ENCODE measurements at places on chromosomes 2 and 18.
A peak's percentile ranks its signal among the peaks of the same experiment; 100 is the strongest.

GRCh38 chr2:7849027-7849426, 832.8 kb upstream of the ID2 start:
- DNase-seq, result no peak

GRCh38 chr2:239259603-239260298, 141.1 kb downstream of the HDAC4 start:
- no peak for DNase-seq

- DNase-seq, result no peak
These were observed 44.3 kb upstream of the ZDBF2 start for GRCh38 chr2:206230060-206230762.

DNA sequence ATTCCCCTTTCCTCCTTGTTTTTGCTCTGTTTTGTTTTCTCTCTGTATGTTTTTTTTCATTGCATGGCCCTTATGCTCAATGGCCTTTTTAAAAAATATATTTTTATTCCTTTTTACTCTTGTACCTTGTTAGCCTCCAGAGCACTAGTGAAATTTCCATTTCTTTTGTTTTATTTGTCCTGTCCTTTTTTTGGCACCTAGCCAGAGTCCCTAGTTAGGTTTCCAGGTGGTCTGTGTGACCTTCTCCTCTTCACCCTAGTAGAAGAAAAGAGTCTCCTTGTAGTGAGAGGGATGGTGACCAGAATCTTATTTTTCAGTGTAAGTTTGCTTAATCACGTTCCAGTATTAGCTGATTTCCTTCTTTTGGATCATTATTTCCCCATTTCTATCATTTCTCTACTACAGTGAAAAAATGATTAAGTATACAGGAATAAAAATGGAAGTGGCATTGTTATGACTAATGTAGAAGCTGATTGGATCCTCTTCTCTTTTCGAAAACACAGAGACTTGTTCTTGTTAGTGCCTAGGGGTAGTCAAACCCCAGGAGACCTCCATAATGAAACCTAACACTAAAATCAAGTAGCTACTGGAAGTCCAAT, 65.9 kb downstream of the NBEAL1 start:
- no peak for DNase-seq

GRCh38 chr18:79510046-79510685, 114.4 kb downstream of the NFATC1 start:
- no peak for DNase-seq

GRCh38 chr2:217551252-217551899, 451.4 kb downstream of the TNS1 start:
- no peak for DNase-seq

DNA sequence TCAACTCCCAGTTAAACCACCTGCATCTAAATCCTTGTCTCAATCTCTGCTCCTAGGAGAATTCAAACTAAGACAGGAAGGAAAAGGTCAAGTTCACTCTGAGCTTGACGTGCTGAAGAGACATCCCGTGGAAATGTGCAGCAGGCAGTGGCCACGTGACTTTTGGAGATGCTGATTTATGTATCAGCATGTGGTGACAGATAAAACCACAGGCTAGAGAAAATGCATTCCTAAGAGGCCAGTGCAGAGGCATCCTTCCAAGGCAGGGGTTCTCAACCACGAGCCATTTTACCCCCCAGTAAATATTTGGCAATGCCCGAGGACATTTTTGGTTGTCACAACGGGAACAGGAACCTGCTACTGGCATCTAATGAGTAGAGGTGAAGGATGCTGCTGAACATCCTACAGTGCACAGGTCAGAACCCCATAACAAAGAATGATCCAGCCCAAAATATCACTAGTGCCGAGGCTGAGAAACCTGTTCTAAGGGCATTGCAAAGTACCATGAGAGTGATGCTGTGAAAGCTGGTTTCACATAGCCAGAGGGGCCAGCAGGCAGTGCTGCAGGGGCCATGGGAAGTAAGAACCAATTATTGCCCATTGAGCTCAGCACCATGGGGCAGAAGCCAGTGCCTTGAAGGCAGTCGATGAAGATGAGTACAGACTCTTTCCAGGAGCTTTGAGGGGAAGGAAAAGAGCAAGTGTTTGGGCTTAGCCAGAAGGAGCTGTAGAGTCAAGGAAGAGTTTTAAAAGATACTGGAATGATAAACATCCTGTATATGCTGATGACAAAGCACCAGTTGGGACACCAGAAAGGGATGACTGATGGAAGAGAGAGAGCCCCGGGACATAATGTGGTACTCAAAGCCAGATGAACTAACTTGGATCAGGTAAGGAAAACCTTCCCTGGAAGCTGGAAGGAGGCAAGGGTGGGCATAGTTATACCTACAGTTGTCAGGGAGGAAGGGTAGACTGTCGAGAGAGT, 174.6 kb downstream of the HAUS1 start:
- no peak for DNase-seq

DNA sequence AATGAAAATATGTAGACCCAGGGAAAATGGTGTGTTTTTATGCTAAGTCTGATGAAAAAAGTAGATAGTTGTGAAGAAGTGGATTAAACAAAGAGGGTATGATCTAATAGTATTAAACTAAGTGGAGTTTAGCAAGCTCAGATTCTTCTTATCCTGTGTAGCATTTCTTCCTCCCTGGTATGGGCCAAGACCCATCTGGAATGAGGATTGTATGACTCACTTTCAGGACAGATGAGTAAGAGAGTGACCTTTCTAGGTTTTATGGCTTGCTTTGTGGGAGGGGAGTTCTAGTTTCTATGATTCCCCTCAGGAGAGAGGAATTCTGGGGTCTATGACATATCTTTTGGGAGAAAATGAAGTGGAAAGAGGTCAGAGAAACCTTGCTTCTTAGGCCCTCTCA, 550.1 kb downstream of the SPAG16 start:
- no peak for DNase-seq

DNA sequence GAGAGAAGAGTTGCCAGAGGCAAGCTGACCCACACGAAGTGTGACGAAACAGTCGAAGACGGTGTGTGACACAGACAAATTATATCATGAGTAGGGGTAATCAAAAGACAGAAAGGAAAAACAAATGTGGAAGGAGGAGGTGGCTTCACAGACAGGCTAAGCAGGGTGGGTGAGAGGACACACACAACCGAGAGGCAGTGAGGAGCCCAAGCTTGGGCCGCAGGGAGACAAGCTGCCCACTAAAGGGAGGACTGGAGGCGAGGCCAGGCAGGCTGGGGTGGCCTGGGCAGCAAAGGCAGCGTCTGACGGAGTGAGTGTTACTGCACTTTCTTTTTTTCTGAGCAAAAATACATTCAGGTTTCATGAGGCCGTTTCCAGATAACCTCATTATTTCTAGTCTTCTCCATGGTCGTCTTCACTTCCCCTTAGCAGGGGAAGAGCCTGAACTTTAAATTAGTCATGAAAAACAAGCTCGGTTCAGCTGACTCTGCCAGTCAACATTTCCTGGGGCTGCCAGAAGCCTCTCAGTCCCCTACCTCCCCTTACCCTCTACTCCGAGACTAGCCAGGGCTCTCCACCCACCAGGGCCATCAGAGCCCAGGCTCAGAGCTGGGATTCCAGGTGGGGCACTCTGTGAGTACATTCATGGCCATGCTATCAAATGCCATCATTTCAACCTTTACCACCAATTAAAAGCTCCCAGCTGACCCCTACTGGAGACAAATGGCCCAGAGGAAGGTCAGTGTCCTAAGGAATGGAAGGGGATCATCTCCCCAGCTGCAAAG, 13.8 kb upstream of the ZFP36L2 start:
- no peak for DNase-seq

DNA sequence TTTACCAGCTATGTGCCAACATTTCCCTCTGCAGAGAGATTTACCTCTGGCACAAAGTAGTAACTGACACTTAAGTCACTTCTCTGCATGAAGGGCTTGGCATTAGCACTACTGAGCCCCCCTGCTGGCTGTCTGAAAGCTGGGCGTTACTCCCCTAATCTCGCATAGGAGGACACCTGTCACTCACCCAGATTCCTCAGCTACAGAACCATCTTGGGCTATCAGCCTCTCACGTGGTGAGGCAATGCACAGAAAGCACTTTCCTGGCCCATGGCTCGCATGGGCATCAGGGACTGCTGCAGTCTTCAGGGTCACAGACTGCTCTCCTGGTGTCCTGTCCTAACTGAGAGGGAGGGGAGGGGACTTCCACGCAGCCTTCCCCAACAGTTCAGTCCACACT, 12.0 kb downstream of the SERPINE2 start:
- no peak for DNase-seq

GRCh38 chr2:199596549-199596948, 138.8 kb upstream of the SATB2 start:
- DNase-seq, result no peak

DNA sequence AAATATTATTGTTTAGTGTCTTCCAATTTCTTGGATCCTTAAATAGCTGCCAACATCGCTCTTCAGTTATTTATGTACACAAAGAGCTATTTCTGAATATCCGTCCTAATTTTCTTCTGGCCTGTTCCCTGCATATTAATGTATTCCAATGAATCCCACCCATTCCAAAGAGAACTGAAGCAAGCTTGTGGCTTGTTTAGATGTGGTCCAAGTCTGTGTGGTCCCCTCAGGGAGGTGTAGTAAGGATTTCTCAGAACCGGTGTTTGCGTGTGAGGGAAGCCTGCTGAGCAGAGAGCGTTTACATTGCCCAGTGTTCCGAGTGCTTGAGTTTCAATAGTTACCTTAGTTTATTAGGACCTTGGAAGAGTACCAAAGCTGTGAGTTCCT, 25.1 kb upstream of the IL1R1 start:
- DNase-seq, result no peak

- DNase-seq, result no peak
These were observed 26.9 kb downstream of the GCG start for GRCh38 chr2:162125138-162125537.

DNA sequence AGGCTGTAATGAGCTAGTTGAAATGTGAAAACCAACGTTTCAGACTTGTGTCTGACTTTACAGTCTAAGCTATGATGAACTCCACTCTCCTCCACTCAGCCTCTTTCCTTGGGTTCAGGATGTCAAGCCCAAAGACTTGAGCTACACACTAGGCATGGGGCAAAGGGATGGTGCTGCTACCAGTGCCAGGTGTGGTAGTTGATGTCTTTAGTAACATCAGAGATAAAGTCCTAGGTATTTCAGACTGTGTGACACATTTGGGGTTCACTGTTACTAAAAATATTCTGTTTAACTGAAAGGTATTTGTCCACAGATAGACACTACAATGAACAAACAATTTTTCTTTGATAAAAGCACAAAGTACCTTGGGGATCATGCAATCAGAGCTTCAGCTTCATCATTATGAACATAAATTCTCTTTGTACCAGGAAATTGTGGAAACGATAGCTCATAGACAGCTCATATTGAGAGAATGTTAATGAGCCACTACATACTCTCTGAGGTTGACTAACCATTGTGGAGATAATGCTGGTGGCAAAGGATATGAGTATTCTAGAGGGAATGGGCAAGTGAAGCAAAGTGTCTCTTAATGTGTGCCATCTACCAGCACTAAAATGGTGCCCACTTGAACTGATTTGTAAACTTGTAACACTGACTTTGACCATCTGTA, 253.7 kb upstream of the THUMPD2 start:
- no peak for DNase-seq

- DNase-seq, result no peak
These were observed 14.0 kb downstream of the GORASP2 start for GRCh38 chr2:170943041-170943440.

GRCh38 chr2:167335541-167335992, 447.3 kb downstream of the XIRP2 start:
- DNase-seq, result no peak

GRCh38 chr18:22044474-22045220, 124.7 kb upstream of the GATA6 start:
- DNase-seq, result no peak

DNA sequence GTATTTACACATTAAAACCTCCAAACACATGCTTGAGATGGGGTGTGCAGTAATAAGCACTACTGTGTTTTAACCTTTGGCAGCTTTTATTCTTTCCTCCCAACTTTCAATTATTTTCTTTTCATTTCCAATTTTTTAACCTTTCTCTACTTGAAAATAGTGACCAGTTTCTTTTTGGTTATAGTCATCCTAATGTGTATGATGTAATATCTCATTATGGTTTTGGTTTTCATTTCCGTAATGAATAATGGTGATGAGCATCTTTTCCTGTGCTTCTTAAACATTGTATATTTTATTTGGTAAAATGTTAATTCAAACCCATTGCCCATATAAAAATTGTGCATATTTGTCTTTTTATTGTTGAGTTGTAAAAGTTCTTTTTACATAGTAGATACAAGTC, 103.5 kb downstream of the BMPR2 start:
- DNase-seq, result no peak

DNA sequence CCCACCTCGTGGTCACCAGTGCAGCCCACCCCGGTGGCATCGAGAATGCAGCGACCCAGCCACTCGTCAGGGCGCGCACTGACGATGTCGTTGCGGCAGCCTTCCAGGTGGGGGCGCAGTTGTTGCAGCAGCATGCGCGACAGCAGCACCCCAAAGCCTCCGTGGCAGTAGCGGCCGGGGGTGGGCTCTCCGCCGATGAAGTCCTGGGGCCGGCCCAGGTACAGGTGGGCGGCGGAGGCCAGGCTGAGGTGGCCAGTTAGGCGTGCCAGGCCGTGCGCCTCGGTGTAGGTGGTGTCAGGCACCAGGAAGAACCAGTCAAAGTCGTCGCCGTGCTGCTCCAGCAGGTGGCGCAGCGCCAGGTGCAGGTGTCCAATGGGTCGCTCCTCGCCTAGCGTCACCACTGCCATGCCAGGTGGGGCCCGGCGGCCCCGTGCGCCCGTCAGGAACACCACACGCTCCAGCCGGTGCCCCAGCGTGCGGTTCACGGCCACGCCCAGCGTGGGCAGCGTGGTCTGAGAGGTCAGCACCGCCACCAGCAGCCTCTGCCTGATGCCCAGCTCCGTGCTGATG, 1.9 kb downstream of the CHPF start:
- peak; percentile 87 for DNase-seq

DNA sequence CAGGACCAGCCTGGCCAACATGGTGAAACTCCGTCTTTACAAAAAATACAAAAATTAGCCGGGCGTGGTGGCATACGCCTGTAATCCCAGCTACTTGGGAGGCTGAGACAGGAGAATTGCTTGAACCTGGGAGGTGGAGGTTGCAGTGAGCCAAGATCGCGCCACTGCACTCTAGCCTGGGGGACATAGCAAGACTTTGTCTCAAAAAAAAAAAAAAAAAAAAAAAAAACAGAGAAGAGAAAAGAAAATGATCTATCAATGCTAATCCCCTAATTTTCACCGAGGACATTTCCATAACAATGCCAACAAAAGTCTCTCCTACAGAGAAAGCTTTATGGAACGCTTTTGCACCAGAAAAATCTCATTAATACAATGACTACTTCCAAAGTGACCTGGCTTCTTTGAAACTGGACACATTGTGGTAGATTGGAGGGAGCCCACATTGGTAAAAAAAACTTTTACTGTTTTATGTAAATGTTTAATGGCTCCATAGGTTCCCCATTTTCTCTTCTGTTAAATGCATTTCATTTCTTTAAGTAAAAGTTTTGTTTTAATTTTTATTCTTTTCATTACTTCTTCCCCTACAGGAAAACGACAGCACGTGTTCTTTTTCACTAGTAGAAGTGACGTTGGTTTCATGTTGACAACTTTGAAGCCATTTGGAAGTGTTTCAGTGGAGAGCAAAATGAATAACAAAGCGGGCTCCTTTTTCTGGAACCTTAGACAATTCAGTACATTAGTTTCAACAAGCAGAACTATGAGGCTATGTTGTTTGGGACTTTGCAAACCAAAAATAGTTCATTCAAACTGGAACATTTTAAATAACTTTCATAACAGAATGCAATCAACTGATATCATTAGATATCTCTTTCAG, 888 bp downstream of the FASTKD2 start:
- no peak for DNase-seq

- DNase-seq, result no peak
These were observed 289.6 kb downstream of the PTPRM start for GRCh38 chr18:7856733-7857132.
